Left forelimb (tissue), 1 donor: ENCODE measurements at places on chromosomes 13 and 19.

- DNase-seq, result no peak
Measured at GRCh38 chr13:40026174-40026585, 370.7 kb downstream of the COG6 start.

GRCh38 chr13:49262634-49263033 is 14.9 kb downstream of the CDADC1 start:
- no peak for DNase-seq

DNA sequence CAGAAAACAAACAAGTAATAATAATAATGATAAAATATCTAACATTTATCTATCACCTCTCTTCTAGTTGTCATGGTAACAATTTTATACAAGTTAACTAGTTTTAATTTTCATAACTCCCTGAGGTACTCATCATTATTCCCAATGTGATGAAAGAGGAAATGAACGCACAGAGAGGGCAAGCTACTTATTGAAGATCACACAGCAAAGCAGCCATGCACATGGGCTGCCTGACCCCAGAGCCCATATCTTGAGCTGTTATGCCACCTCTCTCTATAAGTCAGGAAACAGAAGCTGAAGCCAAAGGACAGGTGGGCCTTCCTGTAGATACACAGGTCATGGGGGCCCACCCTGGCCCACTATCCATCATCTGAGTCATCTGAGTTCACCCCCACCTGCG is 4.9 kb upstream of the KLK4 start:
- no peak for DNase-seq

GRCh38 chr13:106089261-106089980 is 446.0 kb downstream of the EFNB2 start:
- DNase-seq, result no peak

DNA sequence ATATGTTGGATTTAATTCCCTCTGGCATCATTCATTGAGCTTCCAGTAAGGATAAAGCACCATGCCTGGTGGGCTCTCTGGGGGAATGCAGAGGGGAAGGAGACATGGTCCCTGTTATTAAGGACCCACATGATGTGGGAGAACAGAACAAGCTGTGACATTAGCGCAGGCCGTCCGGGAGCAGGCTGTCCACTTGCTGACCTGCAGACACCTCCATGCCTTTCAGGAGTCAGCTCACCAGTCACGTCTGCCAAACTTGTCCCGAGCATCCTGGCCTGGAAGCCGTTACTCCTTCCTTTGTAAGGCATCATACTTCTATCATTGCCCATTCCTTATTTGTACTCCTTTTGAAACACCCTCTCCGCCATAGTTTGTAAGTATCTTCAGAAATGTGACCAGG is 23.4 kb downstream of the B3GLCT start:
- no peak for DNase-seq

DNA sequence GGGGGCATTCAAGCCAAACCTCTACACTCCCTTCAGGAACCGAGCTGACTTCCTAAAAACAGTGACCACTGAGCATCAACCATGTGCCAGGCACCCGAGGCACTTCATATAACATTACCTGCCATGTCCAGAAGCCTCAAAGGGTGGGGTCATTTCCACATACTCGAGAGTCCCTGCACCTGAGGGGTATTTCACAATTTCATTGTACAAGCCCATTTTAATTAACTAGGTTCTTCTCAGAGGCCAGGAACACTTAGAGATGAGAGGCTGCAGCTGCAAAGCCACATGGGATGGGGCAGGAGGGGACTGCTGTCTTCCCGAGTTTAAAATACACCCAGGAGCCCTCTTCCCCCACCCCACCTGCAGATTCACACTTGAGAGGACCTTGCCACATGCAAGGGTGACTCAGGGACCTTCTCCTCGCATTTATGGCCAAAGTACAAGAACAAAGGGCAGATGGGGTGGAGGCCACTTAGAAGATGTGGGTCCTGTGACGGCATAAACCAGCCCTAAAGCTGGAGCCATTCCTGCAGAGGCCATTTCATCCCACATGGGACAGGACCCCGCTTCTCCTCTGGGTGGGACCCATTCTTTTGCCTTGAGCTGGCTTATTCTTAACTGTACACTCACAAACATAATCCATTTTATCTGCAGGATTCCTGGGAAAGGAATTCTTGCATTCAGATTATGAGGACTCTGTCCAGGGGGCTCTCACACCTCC is 43.9 kb downstream of the RAB20 start:
- DNase-seq, result no peak

DNA sequence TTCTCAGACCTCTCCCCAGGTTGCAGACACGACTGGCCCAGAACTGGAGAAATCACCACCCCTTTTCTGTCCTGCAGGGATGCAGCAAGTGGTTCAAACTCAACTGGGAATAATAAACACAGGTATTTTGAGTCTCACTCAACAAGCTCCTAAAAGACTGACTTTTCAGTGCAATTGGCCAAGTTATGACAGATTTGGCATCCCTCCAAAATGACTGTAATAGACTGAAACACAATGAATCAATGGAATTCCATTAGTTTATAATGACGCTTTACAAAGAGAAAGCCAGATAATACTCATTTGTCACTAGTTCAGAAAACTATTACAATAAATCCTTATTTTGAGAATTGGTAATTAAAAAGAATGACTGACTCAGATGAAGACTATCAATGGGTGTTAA is 38.1 kb downstream of the MIPEP start:
- no peak for DNase-seq

GRCh38 chr13:111429064-111429558 is 108.7 kb downstream of the TEX29 start:
- peak; percentile 26 for DNase-seq

DNA sequence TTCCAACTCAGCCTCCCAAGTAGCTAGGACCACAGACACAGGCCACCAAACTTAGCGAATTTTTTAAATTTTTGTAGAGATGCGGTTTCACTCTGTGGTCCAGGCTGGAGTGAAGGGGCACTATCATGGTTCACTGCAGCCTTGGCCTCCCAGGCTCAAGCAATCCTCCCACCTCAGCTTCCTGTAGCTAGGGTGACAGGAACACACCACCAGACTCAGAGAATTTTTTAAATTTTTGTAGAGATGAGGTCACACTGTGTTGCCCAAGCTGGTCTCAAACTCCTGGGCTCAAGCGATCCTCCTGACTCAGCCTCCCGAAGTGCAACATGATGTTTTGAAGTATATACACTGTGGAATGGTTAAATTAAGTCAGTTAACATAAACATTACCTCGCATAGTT is 263.6 kb downstream of the OXGR1 start:
- no peak for DNase-seq

GRCh38 chr19:5950741-5951140 is 27.2 kb downstream of the RANBP3 start:
- DNase-seq, result no peak

DNA sequence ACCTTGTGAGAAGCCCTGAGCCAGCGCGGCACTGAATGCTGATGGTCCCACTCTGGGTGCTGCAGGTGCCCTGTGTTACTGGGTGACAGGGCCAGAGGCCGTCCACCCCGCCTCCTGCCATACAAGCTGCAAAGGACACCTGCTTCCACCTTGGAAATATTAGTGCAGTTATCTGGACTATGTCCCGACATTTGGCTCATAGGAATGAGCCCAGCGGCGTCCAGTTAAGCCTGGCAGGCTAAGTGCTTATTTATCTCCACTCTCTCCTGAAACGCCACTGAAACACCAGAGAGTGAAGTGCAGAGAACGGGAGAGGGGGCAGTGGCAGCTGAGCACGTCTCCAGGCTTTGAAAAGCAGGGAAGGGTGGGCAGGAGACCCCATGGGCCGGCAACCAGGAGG is 145.8 kb downstream of the KDM4B start:
- no peak for DNase-seq

GRCh38 chr19:13930402-13930801 is 7.8 kb downstream of the PODNL1 start:
- DNase-seq, result no peak

- DNase-seq, result no peak
Measured at GRCh38 chr13:27004866-27005265, 166.7 kb downstream of the USP12 start.

DNA sequence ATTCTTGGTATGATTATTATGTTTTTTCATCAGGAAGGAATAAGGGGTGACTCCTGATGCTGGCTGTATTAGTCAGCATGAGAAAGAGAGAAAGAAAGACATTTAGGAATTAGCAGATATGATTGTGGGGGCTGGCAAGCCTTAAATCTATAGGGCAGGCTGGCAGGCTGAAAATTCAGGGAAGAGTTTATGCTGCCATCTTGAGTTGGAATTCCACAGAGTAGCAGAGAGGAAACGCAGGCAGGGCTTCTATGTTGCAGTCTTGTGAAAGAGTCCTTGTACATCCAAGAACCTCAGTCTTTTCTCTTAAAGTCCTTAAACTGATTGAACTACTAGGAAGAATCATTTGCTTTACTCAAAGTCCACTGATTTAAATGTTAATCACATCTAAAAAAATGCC is 262.7 kb upstream of the SLC10A2 start:
- DNase-seq, result no peak

- DNase-seq, result no peak
Measured at GRCh38 chr19:13796301-13797057, 1.2 kb downstream of the ZSWIM4 start.

DNA sequence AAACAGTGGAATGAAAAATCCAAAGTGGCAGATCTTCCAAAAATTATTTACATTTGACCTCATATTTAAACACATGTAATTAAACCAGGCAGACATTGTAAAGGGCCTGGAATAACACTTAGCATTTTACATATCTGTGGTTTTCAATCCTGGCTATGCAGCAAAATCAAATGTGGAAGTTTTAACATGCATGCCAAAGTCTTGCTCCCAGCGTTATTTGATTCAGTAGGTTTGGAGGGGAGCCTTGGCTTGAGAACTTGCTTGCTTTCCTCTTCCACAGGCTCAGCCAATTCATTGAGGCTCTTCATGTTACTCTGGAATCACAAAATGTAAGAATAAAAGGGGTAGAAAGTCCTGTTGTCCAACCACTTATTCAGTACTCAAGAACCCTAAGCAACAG is 42.5 kb upstream of the INTS6 start:
- DNase-seq, result no peak
